Globus pallidus (tissue), 1 donor: ENCODE measurements at places on chromosomes 13 and 19.

DNA sequence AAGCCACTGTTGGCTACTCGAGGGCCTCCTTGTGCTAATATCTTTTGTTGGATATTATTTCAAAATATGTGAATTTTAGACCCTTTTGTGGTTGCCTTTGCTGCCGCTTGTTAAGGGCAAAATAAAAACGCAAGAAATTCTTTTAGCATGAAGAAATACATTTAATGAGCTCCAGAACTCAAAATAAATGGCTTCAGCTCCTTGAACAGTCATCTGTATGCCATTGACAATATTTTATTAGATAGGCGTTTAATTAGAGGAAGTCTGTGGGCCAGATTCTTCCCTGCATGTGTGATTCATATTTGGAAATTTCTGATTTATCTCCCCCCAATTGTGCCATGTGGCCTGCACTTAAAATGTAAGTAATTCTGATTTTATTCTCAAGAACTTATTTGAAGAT is 177.2 kb downstream of the STK24 start:
- no peak for DNase-seq

DNA sequence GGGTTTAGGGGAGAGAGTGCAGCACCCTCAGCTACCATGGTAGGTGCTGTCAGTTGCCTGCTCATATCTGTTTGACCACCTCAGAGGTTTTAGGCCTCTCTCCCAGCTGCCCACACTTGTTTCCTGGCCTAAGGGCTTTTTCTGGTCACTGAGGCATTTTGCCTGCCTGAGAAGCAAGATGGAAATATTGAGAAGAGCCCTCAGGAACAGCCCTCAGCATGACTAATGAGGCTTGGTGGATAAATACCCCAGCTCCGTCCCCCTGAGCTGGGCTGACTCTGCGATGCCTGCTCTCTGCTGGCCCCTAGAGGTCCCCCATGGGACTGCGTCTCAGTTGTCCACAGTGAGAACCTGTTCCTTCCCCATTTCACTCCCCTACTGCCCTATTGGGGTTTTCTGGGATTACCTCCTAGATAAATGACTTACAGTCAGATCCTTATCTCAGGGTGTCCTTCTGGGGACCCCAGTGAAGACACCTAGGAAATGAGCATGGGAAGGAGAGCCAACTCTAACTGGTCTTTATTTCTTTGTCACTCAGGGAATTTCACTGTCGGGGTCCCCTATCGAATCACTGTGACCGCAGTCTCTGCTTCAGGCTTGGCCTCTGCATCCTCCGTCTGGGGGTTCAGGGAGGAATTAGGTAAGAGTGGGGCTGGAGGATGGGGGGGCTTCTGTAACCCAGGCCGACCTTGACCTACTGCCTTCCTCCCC is 13.3 kb downstream of the PALM3 start:
- no peak for DNase-seq

DNA sequence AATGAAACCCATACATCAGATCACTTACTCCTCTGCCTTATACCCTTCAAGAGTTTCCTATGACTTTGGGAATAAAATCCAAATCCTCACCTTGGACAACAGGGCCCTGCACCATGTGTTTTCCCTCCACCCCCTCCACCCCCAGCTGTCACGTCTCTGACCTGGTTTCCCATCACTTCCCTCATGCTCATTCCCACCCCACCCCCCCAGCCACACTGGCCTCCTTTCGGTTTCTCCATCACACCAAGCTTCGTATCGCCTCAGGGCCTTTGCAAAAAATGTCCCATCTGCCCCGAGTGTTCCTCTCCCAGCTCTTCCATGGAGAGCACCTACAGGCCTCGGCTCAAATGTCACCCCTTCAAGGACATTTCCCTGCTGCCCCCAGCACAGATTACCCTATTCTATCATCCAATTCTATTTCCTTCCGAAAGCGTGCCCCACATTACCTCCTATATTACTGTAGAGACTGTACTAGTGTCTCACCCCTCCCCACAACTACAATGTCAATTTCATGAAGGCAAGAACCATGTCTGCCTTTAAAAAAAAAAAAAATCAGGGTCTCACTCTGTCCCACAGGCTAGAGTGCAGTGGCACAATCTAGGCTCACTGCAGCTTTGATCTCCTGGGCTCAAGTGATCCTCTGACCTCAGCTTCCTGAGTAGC is 16.8 kb upstream of the FFAR2 start:
- DNase-seq: no peak

DNA sequence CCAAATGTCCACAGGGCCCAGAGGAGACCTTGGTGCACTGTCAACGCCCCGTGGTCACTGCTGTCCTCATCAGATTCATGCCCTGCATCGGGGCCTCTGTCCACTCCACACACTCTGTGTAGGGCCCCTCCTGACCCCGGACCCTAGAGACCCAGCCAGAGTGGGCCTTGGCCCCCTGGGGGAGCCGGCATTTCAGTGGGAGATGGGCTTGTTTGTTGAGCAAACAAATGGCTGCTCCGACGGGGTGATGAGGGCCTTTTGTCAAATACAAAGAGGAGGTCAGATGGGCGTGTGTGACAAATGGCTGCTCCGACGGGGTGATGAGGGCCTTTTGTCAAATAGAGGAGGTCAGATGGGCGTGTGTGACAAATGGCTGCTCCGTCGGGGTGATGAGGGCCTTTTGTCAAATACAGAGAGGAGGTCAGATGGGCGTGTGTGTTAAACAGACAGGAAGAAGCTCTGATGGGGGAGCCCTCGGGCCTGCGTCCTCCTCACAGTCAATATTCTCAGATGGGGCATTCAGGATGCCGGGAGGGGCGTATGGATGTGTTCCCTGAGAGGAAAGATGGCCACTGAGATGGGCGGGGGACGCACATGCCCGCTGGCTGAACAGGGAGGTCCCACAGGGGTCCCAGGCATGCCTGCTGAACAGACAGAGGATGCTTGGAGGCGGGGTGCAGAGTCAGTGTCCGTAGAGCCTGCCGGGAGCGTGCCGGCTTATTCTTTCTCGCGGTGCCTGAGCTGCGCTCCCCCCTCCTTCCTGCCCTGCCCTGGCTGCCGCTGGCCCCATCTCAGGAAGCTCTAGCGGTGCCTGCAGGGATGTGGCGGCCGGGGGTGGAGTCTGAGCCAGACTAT is 36.3 kb downstream of the SMIM24 start:
- no peak for DNase-seq

- DNase-seq: no peak
Observed at GRCh38 chr13:64052521-64052920, 2636.9 kb upstream of the PCDH20 start.

GRCh38 chr19:42421101-42421500 is 6.1 kb downstream of the LIPE start:
- DNase-seq: no peak

DNA sequence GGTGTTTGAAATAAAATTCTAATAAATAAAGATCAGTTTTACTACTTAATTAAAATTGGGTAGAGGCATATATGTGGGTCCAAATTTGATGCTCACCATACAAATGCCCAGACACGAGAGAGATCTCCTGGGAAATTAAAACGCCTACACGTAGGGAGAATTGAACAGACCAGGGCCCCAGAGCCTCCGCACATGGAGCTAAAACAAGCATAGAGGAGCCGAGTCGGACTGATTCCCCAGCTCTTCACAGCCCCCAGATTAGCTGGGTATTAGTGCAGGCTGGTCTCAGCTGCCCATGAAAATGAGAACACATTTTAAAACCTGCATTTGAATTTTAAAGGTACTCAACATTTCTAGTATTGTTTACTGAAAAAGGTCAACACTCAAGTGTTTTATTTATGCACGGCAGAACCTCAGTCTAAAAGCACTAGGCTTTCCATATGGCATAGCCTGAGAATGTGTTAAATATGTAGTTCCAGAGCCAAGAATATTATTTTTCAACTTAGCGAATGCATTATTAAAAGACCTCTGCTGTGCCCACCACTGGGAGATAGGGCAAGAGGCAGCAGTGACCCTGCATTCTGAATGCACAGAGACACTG is 344.8 kb downstream of the ENOX1 start:
- DNase-seq: no peak

GRCh38 chr13:113297370-113298042 is 467 bp downstream of the LAMP1 start:
- no peak for DNase-seq

DNA sequence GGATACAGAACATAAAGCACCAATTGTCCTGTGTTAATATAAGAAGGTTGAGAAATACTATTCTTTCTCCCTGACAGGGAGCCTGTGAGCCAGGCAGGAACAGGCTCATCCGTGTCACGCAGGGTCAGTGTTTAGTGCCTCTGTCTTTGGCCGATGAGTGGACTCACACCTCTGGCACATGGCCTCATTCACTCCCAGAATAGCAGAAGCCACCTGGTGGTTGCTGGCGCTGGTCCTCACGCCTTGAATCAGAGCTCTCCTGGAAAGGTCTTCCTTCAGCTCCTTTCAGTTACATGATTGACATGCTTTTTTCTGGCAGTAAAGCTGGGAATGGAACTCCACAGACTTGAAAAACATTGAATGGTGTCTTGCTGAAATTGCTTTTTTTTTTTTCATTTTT is 28.1 kb upstream of the SIAH3 start:
- no peak for DNase-seq

DNA sequence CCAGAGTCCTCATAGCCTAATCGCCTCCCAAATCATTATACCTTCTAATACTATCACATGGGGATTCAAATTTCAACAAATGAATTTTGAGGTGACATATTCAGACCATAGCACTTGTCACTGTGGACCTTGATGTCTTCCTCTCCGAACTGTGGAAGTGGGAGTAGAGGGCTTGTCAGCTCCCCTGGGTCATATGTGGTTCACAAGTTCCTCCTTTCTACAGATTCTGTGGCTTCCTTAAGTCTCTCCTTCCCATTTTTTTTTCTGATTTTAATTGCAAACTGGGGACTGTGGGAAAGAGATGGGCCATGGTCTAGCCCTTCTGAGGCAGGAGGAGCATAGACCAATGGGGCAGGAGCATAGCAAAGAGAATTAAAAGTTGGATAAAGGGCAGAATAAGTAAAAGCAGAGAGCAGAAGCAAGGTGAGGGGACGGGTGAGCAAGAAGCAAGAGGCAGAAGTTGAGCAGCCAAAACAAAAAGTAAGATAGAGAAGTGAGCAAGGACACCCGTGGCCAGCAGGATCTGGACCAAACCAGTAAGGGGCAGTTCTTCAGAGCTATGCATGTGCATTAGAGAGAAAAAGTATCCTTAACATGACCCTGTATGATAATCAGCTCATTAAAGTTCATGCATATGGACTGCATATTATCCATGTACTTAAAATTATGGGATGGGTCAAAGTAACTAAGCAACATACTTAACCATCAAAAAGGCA is 2.6 kb upstream of the SIGLEC7 start:
- peak; percentile 52 for DNase-seq

DNA sequence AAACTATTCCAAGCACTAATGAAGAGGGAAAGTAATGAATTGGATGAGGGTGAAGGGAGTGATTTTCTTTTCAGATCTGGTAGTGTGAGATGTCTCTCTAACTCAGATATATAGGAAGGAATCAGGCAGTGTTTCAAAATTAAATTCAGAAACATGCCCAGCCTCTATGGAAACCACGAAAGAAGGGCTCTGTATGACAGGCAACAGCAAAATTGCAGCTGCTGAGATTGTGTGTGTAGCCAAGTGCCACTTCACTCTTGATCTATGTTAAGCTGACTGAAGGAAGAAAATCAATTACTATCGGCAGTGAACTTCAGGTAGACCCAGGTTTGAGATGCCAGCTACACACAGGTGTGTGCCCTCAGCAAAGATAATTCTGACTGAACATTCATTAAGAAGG is 387.4 kb downstream of the PCDH9 start:
- DNase-seq: no peak

DNA sequence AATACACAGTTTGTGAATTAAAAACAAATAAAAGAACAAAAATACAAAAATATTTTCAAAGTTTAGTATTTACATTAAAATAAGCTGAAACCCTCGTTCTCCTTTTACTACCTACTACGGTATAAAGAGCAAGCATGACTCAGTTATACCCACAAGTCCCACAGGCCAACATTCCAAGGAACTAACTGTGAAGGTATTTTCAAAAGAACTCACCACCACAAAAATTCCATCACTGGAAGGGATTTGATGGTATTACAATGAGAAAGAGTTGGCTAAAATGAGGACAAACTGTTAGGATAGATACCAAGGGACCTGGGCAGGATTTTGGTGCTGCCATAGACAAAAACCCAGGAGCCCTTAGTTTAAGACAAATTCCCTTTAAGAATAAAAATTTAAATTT is 122.7 kb downstream of the TBC1D4 start:
- no peak for DNase-seq

- DNase-seq: no peak
Observed at GRCh38 chr13:113730831-113731191, 28.2 kb upstream of the TMEM255B start.

- peak; percentile 47 for DNase-seq
Observed at GRCh38 chr13:52158629-52159158, 703 bp downstream of the NEK3 start.

- DNase-seq: peak; percentile 16
Observed at GRCh38 chr19:48926909-48927308, 6.6 kb upstream of the DHDH start.

- no peak for DNase-seq
Observed at GRCh38 chr13:23695711-23696464, 125.7 kb downstream of the TNFRSF19 start.

DNA sequence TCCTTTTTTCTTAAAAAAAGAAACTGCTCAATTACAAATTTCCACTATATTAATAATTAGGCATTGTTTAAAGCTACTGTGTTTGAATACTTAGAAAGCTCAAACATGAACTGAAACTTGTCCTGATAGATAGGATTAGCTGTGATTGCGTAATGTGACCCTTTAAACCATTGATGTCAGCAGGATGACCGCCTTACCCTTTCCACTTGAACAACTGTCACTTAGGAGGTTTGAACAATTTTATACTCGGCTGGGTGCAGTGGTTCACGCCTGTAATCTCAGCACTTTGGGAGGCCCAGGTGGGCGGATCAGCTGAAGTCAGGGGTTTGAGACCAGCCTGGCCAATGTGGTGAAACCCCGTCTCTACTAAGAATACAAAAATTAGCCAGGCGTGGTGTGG is 2.9 kb downstream of the LAMP1 start:
- peak; percentile 33 for DNase-seq

DNA sequence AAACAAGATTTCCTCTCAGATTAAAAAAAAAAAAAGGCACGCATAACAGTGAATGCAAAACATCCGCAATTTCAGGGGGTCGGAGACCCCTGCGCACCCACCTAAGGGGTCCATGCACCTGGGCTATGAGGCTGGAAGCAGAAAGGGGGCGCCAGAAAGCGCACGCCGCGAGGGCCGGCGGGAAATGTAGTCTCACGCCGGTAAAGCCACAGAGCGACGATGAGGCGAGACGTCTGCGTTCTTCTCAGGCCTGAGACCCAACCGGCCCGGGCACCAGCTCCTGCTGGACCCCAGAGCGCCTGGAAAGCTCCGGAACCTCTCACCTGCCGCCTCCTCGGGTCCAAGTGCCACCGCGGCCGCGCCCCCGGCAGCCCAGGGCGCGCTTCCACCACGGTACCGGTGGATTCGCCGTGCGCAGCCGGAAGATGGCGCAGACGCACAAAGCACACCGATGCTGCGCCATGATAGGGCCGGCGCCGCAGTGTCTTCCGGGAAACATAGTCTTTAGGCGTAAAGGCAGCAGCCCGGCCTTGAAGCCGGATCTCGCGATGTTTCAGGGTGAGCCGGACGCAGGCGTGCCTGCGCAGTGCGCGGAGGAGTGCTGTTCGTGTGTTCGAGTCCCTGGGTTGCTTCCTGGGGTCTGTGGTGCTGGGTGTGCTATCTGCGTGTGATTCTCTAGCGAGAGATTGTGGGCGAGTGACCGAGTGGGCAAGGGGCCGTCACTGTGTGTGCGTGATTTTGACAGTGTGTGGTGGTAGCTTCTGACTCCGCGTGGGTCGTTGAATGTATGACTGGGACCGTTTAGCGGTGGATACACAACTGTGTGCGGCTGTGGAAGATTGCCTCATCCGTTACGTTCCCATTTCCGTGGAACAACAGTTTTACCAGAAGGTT is at the start of gene ZNF582:
TSS of gene ZNF582 (minus strand) at position 416 of the 894 bp plus-strand sequence. CDS start 1,782 bp downstream, outside the sequence.
- DNase-seq: peak; percentile 94

GRCh38 chr13:23470790-23471614 is 37.5 kb upstream of the SACS start:
- peak; percentile 35 for DNase-seq
